ENCODE measurements at places on chromosomes 12 and 14.

- no peak for ATAC-seq
These were observed 295.5 kb downstream of the RMST start for GRCh38 chr12:97758194-97758501.

- ATAC-seq = no peak
These were observed 5.3 kb downstream of the CHGA start for GRCh38 chr14:92928258-92928629.

- ATAC-seq = no peak
These were observed 209.6 kb upstream of the SLC16A7 start for GRCh38 chr12:59386236-59386635.

DNA sequence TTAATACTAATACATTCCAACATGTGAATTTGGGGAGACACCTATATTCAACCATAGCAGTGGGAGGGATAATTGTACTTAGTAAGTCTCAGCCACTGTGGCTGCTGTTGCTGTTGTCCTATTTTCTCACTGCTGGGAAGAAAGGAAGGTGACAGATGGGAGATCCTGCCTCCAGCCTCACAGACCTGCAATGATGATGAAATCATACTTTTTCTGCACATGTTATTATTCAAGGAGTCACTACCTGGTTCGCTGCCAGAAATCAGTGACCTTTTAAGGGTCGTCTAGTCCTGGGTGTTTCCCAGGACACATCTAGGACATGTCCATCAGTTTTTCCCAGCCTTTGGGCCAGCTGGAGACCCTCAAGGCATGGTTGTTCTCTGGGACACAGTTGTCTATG, 106.2 kb upstream of the RPH3A start:
- ATAC-seq = no peak

DNA sequence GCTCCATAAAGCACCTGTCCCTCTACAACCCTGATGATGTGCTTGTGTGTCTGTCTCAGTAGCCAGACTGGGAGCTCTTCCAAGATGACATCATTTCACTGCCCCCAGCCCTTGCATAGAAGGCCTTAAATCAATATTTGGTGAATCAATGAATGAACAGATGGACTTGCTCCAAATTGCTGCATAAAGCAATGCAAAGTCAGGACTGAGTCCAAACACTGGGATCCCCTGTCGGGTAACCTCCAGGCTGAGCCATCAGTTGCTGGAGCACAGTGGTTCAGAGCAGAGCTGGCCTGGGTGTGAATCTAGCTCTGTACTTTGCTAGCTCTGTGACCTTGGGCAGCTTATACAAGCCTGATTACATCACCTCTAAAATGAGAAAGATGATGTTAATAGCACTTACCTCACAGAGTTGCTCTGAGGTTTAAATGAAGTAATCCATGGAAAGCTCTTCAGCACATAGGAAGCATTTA, 120.3 kb upstream of the VASH1 start:
- ATAC-seq = peak; percentile 82

DNA sequence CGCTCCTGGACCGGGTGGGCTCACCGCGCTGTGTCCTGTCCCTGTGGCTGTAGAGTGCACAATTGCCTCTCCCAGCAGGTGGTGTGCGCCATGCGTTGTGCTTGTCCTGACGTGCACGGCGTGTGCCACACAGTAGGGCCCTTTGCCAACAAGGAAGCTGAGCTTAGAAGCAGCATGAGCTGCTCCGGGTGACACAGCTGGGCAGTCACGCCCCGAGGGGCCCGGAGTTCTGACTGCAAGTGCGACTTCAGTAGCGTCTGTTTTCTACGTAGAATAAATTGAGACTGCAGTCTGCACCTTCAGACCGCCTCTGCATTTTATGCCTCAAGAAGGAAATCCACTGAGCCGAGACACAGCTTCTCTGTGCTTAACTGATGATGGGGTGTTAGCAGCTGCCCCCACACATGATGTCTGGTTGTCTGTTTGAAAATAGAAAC, 81.6 kb downstream of the ADGRD1 start:
- no peak for ATAC-seq

DNA sequence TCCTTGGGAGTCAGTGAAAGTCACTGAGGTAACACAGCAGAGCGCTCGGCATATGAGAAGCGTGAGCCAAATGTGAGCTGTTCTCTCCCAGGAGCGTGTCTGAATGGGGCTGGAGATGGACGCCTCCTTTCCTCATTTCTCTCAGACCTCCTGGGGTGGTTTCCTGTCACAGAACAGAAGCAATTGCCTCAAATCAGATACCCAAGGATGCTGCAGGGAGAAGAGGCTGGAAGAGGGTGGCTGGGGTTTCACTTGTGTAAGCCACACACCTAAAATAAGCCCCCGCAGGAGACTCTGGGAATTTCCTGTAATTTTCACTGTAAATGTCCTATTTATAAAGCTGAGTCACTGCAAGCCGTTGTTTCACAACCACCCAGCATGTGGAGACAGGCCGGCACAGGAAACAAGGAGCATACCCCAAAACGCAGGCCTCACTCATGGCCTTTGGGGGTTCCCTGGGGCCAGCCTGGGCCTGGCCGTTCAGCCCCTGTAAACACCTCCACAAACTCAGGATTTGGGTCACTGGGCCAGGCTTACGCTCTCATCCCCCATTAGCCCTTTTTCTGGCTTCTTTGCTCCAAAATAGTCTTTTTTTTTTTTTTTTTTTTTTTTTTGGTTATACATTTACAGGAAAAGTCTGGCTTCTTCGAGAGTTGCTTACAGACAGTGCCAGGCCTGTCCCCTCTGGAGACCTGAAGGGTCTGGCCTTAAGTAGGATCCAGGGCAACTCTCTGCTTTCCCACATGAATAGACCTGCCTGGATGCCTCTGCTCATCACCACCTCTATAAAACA, 55.3 kb downstream of the VCPKMT start:
- ATAC-seq = peak; percentile 49

DNA sequence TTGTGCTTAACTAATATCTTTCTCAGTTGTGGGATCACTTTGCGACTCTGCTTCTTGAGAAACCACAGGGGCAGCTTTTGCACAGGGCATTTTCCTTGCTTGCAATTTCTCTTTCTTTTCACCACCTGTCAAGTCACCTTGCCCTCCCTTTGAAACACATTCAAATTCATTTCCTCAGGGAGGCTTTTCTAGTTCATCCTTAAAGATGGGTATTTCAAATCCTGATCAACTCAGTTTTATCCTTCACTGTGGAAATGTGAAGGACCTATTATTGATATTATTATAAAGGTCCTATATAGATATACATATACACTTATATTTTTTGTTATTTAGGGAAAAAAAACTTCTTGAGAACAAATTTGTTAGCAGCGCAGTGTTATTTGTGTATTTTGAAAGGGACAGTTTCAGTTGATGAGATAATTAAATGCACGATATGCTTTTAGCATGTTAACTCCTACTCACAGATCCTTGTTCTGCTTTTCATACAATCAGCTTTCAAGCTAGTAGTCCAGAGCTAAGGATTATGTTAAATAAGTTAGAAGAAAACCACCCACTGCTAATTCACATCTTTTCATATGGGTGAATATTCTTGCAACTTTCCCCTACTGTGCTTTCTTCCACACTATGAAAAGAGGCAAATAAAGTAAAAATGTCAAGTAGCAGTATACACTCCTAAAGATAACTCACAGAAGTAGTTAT, 501.4 kb upstream of the RGS6 start:
- peak; percentile 68 for ATAC-seq

DNA sequence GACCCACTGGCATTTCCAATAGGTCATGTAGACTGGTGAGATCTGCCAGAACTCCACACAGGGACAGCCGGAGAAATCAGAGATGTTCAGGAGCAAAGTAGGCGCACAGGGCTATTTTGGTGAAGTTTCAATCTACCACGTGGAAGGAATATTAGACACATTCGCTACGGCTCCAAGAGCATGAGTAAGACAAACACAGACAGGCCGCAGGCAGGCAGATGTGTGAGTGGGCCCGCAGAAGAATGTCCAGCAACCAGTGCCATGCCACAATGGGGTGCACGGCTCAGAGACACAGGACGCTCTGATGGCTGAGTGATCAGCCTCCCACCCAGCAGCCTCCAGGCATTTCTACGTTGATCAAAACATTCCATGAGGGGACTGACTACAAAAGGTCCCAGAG, 10.4 kb downstream of the SLC15A4 start:
- ATAC-seq = no peak

GRCh38 chr14:87522575-87522974, 470.4 kb downstream of the GALC start:
- ATAC-seq = no peak

GRCh38 chr12:16499611-16500010, 106.4 kb downstream of the LMO3 start:
- no peak for ATAC-seq

- ATAC-seq = peak; percentile 63
These were observed 177.3 kb downstream of the MYRFL start for GRCh38 chr12:70002097-70002911.

DNA sequence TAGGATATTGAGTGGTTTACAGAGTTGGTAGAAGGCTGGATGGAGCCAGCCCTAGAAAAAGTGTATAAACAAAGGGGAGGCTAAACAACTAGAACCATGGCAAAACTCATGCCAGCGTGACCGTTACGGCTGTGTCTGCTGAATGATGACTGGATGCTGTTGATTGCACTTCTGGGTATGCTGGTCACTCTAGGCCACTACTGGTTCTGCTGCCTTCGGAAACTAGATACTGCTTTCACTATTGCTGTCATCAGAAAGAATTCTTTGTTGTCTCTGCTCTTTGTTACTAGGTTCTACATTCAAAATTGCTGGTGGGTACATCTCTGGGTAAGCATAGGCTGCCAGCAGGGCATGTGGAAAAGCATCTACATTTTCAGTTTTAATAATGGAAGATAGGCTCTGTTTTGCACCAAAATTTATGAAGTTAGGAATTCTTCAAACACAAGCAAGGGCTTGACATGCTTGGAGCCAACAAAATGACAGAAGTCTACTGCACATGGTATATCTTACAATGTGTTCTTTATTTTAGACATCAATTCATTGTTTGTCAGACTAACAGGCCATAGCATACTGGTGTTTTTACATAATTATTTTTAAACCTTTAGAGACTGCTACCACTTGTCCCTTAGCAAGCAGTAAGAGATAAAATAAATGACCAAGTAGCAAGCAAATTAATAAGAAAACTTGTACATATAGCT, 15.4 kb downstream of the MON2 start:
- no peak for ATAC-seq

DNA sequence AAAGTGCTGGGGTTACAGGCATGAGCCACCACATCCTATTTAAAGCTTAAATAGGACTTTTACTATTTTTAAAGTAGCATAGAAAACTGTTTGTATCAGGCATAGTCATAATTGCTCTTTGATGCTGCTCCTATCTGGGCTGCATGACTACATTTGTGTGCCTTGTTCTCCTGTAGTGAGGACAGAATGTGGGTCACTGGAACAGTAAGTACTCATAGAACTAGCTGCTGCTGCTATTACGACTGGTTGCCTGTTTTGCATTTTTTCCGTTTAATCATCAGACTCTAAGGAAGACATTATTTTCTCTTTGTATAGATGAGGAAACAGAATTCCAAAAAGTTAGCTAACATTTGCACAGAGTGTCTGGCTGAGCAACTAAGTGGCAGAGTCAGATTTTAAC, 42.8 kb downstream of the ZC3H14 start:
- ATAC-seq = no peak

DNA sequence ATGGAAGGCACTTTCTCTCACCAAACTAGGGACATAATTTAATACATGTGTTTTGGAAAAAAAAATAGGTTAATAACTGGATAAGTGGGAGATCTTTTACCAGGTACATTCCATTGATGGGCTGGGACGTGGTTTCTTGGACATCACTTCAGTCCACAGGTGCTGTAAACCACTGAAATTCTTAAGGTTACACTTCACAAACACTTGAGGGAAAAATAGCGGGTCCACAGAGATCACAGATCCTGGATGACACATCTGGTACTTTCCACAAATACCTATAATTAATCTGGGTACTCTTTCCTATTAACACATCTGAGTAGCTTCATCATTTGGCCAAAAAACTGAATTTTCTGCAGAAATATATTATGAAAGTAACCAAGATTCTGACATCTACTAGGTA, 85.0 kb downstream of the POLR3B start:
- no peak for ATAC-seq

DNA sequence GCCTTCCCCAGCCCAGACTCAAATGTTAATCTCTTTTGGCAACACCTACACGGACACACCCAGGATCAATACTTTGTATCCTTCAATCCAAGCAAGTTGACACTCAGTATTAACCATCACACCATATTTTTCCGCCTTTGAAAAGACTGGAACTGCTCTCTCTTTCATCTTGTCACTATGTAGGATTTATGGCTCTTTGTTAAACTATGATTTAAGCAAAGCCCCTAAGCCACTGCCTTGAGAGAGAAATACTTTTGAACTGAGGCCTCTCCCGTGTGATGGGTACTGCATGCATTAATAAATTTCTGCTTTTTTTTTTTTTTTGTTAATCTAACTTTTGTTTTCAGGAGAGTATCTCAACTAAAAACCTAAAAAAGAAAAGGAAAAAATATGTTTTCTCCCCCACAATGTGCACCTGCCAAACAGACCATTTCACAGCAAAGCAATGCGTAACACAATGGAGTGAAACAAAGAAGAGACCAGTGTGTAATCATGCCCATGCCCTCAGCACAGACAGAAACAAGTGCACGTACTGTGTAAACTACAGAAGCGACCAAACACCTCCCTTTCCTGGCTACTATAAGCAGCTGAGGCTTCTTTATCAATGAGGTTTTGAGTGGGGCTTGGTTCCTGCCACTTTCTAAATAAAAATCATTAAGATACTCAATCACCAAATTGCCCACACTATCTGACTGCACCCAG, 28.3 kb upstream of the ETFBKMT start:
- no peak for ATAC-seq

GRCh38 chr12:24630446-24630845, 318.5 kb downstream of the BCAT1 start:
- ATAC-seq = no peak

- peak; percentile 34 for ATAC-seq
These were observed 39.2 kb upstream of the MEG3 start for GRCh38 chr14:100786576-100787219.

GRCh38 chr12:71640316-71640715, 23.3 kb downstream of the ZFC3H1 start:
- no peak for ATAC-seq

DNA sequence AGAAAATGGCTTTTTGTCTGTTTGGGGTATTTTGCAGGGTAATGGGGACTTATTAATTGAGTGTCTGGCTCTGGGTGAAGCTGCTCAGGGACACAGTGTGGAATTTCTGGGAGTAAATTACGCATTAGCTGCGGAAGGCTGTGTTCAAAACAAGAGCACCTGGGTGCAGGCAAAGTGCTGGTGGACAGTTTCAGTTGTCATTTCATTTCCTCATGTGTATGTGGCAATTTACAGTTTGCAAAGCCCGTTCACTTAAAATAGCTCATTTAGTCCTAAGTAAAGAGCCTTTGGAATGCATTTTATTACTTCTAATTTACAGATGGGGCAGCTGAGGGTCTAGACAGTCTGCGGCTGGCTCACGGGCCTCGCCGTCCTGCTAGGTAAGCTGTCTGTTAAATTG, 546.8 kb downstream of the BCL11B start:
- no peak for ATAC-seq

- no peak for ATAC-seq
These were observed 580.4 kb downstream of the VRK1 start for GRCh38 chr14:97377550-97377949.
